ENCODE measurements at places on chromosomes 5 and 9. TPM values are rescaled to one million over a fixed set of nuclear protein-coding genes. Genes with fewer than 3 reads are reported as not detected.
A peak's percentile ranks its signal among the peaks of the same experiment; 100 is the strongest.

ZFP2 gene
- polyA plus RNA-seq = 8.3 TPM

HAVCR2 gene
- 13.9 TPM for polyA plus RNA-seq

ACOT12 gene
- polyA plus RNA-seq = 0.90 TPM

FAM169A gene
- polyA plus RNA-seq = 18.1 TPM

OR1J2 gene
- polyA plus RNA-seq = not detected

PLCXD3 gene
- 0.30 TPM for polyA plus RNA-seq

CAVIN4 gene
- 3.7 TPM for polyA plus RNA-seq

PLPP6 gene
- polyA plus RNA-seq = 16.1 TPM

IL17B gene
- 1.0 TPM for polyA plus RNA-seq

GRCh38 chr5:1014781-1015221 lies 6.2 kb downstream of the NKD2 start:
- no peak for DNase-seq

DNA sequence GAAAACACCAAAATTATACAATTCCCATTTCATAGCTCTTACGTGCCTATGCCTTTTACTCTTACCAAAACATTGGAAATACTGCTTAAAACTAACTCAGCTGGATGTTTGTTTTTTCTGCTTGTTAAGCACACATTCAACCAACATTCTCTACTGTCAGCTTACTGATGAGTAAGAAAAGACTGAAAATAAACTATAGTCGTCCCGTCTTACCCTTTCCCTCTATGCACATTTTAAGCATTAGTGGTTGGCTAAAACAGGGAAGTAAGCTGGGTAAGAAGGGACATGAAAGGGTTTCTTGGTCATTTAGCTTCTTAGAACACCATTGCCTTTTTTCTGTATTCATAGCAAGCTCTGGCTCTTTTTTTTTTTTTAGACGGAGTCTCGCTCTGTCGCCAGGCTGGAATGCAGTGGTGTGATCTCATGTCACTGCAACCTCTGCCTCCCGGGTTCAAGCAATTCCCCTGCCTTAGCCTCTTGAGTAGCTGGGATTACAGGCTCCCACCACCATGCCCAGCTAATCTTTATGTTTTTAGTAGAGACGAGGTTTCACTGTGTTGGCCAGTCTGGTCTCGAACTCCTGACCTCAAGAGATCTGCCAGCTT lies 232.1 kb upstream of the PCSK5 start:
- no peak for DNase-seq

DNA sequence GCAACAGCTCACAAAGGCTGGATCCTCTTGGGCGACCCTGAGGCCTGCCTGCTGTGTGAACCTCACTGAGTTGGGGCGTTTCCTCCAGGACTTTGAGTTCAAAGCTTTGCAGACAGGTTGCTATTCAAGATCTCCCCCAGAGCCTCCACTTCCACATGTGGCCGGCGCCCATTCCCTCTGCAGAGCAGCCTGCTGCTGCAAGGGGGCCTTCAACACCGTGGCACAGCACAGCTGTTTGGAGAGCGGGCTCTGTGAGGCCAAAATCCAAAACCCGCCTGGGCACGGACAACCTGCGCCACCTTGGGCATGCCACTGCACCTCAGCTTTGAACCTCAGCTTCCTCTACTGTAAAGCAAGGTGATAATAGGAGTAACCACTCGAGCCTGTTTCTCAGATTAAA lies 160.3 kb downstream of the DAB2IP start:
- DNase-seq = no peak

DNA sequence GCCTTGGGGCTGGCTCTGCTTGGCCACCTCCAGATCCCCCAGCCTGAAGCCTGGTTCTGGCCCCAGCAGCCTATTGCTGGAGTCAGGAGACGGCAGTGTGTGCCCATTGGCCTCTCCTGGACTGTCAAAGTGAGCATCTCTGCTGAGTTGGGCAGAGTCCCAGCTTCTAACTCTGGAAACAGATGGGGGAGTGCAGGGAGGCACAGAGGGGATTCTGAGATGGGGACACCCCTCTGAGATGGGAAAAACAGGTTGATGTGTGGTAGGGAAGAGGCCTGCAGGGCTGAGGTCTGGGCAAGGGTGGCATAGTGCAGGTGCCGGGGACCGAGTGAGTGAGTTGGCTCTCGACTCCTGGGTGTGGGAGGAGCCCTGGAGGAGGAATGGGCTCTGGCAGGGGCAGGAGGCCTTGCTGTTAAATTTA lies 27.5 kb downstream of the PHF2 start:
- DNase-seq = no peak

GRCh38 chr5:93583768-93584595 lies 960 bp downstream of the NR2F1 start:
- DNase-seq = no peak

DNA sequence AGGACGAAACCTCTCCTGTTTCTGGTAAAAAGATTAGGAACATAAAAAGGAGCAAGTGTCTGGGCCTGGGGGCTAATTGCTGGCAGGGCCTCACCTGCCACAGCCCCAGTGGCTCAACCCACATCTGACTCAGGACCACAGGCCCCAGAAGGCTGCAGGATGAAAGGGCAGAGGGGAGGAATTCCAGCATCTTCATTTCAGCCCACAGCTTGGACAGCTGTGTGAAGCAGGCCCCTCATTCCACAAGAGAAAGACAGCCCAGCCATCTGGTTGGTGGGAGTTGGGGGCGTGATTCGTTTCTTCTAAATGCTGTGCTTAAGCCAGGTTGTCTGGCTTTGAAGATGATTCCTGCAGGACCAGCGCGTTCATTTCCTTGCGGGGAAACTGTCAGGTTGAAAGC lies 29.1 kb downstream of the NKX2-5 start:
- DNase-seq = no peak

DNA sequence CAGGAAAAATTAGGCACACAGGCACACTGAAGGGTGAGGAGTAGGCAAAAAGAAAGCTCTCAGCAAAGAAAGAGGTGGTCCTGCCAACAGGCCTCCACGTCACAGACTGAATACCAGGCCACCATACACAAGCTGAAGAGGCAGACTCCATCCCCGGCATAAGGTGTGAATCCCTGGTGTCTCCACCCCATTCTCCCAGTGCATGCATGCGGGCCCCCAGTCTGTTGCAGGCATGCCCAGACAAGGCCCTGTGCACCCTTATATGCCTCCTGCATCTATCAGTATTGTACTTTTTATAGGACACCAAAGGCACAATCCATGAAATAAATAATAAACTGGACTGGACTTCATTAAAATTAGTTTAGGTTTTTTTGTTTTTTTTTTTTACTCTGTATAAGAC lies 73.1 kb downstream of the RGMB start:
- no peak for DNase-seq

DNA sequence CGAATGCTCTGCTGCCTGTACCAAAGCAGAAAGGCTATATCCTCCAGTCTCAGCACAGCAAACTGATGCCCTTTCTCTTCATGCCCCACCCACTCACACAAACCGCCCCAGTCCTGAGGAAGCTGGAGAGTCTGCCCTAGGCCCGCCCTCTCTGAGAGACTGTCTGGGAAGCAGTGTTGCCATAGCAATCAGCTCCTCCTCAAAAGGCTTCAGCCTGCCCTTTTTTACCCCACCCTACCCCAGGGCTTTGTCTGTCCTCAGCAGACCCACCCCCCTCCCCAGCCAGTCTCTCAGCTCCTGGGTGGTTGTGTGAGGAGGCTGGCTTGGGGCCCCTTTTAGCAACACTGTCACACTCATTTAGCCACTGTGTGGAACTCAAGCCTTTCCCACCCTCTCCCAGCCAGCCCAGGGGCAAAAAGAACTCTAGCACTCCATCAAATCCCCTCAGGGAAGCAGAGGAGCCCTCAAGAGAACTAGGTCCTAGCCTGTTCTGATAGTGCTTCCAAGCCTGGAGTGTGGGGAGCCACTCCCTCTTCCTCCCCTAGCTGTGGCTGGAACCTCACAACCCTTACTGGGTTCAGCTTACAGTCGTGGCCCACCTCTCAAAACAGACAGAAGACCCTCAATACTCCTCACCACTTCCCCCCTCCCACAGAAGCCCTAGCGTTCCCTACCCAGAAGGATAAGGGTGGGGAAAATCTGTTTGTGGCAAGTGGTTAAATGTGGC lies 1.4 kb downstream of the ATOSB start:
- peak; percentile 74 for DNase-seq

DNA sequence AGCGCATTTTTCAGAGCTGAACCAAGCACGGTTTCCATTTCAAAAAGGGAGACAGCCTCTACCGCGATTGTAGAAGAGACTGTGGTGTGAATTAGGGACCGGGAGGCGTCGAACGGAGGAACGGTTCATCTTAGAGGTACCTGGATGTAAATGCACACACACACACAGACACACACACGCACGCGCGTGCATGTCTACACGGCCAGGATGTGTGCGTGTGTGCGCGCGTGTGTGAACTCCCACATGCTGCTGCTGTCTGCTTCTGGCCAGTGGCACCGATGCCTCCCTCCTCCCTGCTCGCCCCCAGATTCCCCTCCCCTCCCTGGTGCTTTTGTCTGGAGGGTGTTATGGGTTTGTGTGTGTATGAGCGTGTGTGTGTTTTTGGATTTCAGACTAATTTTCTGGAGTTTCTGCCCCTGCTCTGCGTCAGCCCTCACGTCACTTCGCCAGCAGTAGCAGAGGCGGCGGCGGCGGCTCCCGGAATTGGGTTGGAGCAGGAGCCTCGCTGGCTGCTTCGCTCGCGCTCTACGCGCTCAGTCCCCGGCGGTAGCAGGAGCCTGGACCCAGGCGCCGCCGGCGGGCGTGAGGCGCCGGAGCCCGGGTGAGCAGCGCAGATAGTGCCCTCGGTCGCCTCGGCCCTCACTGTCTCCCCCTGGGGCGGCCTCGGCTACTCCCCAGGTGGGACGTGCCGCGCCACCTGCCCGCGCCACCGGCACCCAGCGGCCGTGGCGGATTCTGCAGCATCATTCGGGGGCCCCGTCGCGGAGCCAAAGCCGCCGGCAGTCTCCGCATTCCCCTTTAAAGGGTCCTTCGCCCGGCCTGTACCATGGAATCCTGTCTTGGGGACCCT lies at the start of gene NTRK2:
TSS of gene NTRK2 (plus strand) at position 442 of the 850 bp plus-strand sequence. CDS start 1,020 bp downstream, outside the sequence.
- DNase-seq = no peak

DNA sequence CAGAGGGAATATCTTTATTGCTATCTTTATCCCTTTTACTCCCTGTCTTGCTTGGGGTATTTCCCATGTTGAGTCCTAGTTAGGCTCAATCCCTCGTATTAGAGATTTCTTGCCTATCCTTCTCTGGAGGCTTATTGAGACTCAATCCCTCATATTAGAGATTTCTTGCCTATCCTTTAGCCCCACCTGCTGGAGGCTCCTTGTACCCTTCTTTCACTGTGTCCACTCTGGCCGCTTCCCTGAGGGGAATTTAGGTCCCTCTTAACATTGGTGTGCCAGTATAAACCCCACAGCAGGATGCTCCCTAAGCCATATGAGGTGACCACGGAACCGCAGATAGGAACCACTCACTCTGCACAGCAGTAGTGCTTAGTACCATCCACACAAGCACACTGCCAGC lies 110.7 kb upstream of the MAMDC2 start:
- DNase-seq = no peak

DNA sequence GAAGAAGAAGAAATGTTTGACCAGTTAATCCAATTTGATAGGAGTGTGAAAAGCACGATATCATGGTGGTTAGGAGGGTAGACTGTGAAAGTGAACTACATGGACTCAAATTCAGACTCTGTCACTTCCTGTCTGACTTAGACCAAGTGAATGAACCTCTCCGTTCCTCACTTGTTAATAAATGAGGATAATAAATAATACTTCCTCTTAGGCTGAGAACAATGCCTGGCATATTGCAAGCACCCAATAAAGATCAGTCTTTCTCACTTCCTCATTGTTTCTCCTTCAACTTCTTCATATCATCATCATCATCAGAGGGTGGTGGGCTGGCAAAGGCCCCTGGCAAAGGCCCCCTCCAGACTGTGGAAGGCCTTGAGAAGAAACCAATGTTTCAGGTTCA lies 148.7 kb downstream of the CDK5RAP2 start:
- no peak for DNase-seq

Data from renal cortex interstitium (tissue), 15 donors.